WTC11 (cell line): ENCODE measurements at places on chromosomes 7 and 10. TPM values are rescaled to one million over a fixed set of nuclear protein-coding genes. Genes with fewer than 3 reads are reported as not detected.

DNA sequence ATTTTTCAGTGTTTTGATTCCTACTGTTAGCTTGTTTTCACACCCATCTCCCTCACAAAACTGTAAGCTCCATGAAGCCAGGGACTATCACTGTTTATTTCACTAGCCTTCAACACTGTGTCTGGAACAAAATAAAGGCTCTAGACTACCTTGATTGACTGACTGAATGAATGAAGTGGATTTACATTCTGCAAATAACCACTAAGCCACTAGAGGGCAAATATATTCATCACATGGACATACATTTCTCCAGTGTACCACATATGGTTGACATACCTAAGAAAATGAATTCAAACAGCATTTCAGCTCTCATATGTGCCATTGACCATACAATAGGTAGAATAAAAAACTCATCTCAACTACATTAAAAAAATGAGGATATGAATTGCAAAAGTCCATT lies 185.9 kb downstream of the RAB11FIP2 start:
- H3K36me3 ChIP-seq, result no peaks in the 10 kb centered on the region
- no peak for DNase-seq
- H3K4me3 ChIP-seq, result no peak overlapping the region
- H3K27ac ChIP-seq, result no peak overlapping the region

GRCh38 chr7:101814081-101814990 lies 3.1 kb upstream of the CUX1 start:
- peak; percentile 65 for DNase-seq
- no peaks in the 10 kb centered on the region for H3K36me3 ChIP-seq
- H3K27ac ChIP-seq, result 0 out of 2 replicates have a peak overlapping the region, but pooled peaks have one; percentile 3
- H3K4me3 ChIP-seq, result peak overlapping the region; percentile 70

DNA sequence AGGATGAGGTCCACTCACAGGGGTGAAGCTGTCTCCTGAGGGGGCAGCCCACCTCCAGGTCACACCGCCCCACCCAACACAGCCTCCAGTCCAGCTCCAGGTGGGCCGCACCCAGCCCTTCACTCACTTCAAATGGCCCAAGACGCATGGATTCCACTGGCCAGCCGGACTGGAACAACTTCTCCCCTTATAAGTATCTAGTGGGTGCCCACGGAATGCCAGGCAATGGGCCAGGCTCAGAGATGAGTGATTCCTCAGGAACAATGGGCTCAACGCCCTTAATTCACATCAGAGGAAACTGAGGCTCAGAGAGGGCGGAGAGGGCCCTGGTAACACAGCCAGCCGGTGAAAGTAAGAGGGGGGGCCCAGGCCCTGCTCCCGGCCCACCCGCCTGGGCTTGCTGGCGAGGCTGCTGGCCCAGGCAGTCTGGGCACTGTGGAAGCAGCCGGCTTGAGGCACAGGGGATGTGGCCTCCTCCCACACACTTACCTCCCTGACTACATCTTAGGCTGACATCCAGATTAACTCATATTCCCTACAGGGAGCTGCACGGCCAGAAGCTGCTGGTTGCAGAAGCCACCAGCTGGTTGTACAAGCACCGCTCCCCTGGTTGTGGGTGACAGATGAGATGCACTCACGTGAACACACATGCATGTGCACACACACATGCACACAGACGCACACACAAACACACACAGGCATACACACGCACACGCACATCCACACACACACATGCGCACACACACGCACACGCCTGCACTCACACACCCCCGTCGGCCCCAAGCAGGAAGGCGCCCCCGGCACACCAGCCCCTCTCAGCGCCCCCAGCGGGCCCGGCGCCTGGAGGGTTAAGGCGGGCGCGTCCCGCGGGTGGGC lies 1.0 kb upstream of the FAM20C start:
- peaks cover 11% of the 10 kb centered on the region for H3K36me3 ChIP-seq
- H3K4me1 ChIP-seq, result peaks cover 65% of the 10 kb centered on the region
- H3K4me3 ChIP-seq, result peak overlapping the region; percentile 80
- DNase-seq, result no peak
- peak overlapping the region; percentile 82 for H3K27ac ChIP-seq

DNA sequence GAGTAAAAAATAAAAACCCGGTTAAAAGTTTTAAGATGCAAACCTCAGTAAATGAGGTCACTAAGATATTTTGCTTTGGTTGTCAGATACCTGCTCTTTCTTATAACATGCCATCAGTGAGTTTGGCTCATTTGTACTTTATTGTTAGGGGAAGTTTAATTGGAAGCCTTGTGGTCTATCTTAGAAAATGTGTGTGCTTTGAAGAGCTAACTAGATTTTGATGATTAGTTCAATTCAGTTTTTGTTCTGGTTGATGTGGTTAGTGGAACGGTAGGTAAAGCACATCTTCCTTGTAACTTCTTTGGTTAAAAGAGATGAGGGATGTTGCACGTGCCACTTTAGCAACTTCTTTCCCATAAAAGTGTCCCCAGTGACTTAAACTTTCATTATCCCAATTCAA lies 353.4 kb upstream of the GALNT17 start:
- DNase-seq, result no peak
- no peaks in the 10 kb centered on the region for H3K27me3 ChIP-seq

DNA sequence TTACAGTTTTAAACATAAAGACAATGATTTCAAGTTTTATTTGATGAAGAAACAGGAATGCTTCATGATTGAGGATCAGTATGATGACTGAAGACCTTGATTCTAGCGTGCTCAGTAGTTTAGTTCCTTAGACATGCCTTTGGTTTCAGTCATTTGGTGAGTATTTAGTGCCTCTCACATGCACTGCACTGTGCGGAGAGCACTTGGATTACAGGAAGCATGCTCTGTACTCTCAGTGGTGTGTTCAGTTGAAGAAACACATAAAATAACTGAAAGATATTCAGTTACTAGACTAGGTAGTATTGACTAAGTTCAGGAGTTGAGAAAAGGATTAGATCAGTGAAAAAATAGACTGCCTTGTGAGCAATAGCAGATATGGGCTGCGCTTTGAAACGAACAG lies 25.5 kb downstream of the RBM17 start:
- no peak for DNase-seq
- H3K27me3 ChIP-seq, result no peaks in the 10 kb centered on the region
- H3K4me3 ChIP-seq, result no peak overlapping the region
- H3K36me3 ChIP-seq, result peaks cover 66% of the 10 kb centered on the region
- H3K4me1 ChIP-seq, result peaks cover 7% of the 10 kb centered on the region
- H3K27ac ChIP-seq, result no peak overlapping the region

GRCh38 chr10:123559823-123560092 lies 106.4 kb upstream of the GPR26 start:
- no peak for DNase-seq
- no peak overlapping the region for H3K27ac ChIP-seq
- H3K4me1 ChIP-seq, result peaks cover 11% of the 10 kb centered on the region
- H3K27me3 ChIP-seq, result peaks cover 3% of the 10 kb centered on the region; the same call in 1 of the 2 replicates

- no peak overlapping the region for H3K27ac ChIP-seq
- peak overlapping the region; percentile 82 for H3K4me3 ChIP-seq
- no peaks in the 10 kb centered on the region for H3K36me3 ChIP-seq
- peaks cover 10% of the 10 kb centered on the region for H3K4me1 ChIP-seq
These were observed 5.6 kb upstream of the DKK1 start for GRCh38 chr10:52308251-52309031.

GRCh38 chr7:128073671-128074310 lies 42.6 kb upstream of the LRRC4 start:
- no peak overlapping the region; the same call in 1 of the 2 replicates for H3K27ac ChIP-seq
- peaks cover 10% of the 10 kb centered on the region; the same call in 1 of the 2 replicates for H3K4me1 ChIP-seq
- DNase-seq, result no peak
- H3K27me3 ChIP-seq, result no peaks in the 10 kb centered on the region
- H3K4me3 ChIP-seq, result no peak overlapping the region
- no peaks in the 10 kb centered on the region for H3K36me3 ChIP-seq

GRCh38 chr10:89086801-89087521 lies 96.4 kb downstream of the FAS start:
- H3K4me3 ChIP-seq, result no peak overlapping the region
- peak; percentile 58 for DNase-seq
- no peaks in the 10 kb centered on the region for H3K27me3 ChIP-seq
- H3K4me1 ChIP-seq, result 0 out of 2 replicates have a peak, but pooled peaks cover 4% of the 10 kb centered on the region
- H3K36me3 ChIP-seq, result no peaks in the 10 kb centered on the region
- H3K27ac ChIP-seq, result no peak overlapping the region; the same call in 1 of the 2 replicates

DNA sequence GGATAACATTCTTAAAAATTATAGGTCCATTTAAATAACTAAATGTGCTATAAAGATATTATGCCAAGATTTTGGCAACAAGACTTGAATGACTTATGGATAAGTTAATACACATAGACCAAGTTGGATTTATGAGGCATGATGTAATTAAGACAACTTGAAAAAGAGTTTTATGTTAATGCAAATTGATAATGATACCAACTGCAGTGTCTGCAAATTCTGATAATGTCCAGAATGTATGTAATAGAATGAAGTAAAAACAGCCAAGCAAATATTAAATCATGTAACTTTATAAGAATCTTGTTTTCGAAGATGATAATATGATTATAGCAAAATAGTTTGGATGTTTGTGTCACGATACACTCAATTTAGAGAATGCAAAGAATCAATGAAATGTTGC lies 868.3 kb downstream of the DNAJB9 start:
- no peak overlapping the region for H3K4me3 ChIP-seq
- no peaks in the 10 kb centered on the region for H3K36me3 ChIP-seq
- H3K27ac ChIP-seq, result no peak overlapping the region
- DNase-seq, result no peak

- H3K36me3 ChIP-seq, result no peaks in the 10 kb centered on the region
- no peaks in the 10 kb centered on the region for H3K27me3 ChIP-seq
- no peak overlapping the region for H3K4me3 ChIP-seq
- no peak overlapping the region for H3K27ac ChIP-seq
- H3K4me1 ChIP-seq, result no peaks in the 10 kb centered on the region
These were observed 126.7 kb downstream of the CDCA7L start for GRCh38 chr7:21819048-21819447.

- no peak within 1 kb of the TSS for H3K4me3 ChIP-seq
- peaks cover 12% of the 10 kb centered on the region for H3K36me3 ChIP-seq
- H3K4me1 ChIP-seq, result peaks cover 6% of the 10 kb centered on the region
- DNase-seq, result no peak
These were observed at the start of gene CPA1 for GRCh38 chr7:130379921-130380860. CPA1 (plus strand) TSS chr7:130380494; CDS start chr7:130380521, 27 bp downstream.

GRCh38 chr10:130203626-130204025 lies 67.4 kb downstream of the GLRX3 start:
- H3K27me3 ChIP-seq, result no peaks in the 10 kb centered on the region; the same call in 1 of the 2 replicates
- H3K4me1 ChIP-seq, result no peaks in the 10 kb centered on the region
- H3K4me3 ChIP-seq, result no peak overlapping the region
- H3K36me3 ChIP-seq, result peaks cover 14% of the 10 kb centered on the region
- DNase-seq, result no peak

DNA sequence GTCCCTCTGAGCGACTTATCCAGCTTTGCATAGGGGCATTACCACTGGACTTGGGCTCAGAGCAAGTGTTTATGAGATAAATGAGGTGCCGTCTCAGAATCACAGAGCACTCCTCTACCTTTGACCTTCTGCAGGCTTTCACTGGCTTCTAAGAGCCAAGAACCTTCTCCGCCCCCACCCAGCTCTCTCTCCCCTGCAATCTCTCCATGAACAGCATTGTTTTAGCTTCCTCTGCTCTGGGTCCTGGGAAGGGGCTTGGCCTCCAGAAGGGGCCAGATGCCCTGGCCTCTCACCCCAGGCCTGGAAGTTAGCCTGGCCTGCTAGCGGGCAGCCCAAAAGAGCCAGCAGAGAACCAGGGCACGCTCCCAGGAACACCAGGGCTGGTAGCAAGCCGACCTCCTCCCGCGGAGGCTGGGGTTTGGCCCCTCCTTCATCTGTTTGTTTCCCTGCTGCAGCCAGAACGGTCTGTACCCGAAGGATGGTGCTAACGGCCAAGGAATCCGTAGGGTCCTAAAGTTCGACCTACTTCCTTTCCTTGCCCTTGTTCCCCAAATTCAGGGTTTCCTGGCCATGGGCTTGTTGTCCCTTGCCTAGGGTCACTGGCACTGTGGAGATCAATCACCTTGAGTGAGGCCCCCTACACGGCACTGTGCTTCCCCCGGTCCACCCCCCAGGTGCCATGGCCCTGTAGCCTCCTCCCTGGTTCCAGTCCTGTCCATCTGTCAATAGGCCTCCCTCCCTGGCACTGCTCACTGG lies 18.7 kb upstream of the DDIT4 start:
- H3K36me3 ChIP-seq, result no peaks in the 10 kb centered on the region
- peak overlapping the region; percentile 57 for H3K4me3 ChIP-seq
- no peaks in the 10 kb centered on the region for H3K27me3 ChIP-seq
- peak; percentile 78 for DNase-seq
- H3K4me1 ChIP-seq, result peaks cover 41% of the 10 kb centered on the region

- H3K4me1 ChIP-seq, result peaks cover 9% of the 10 kb centered on the region
- H3K36me3 ChIP-seq, result peaks cover 27% of the 10 kb centered on the region
- H3K27ac ChIP-seq, result no peak overlapping the region
- H3K27me3 ChIP-seq, result peaks cover 6% of the 10 kb centered on the region
These were observed 4.1 kb upstream of the GTPBP4 start for GRCh38 chr10:983971-984655.

- peak overlapping the region; percentile 79 for H3K27ac ChIP-seq
- H3K4me1 ChIP-seq, result peaks cover 37% of the 10 kb centered on the region
- DNase-seq, result peak; percentile 52
- H3K4me3 ChIP-seq, result no peak overlapping the region
- H3K36me3 ChIP-seq, result no peaks in the 10 kb centered on the region
- H3K27me3 ChIP-seq, result no peaks in the 10 kb centered on the region
These were observed 54.7 kb downstream of the STEAP1B start for GRCh38 chr7:22445140-22445743.

DNA sequence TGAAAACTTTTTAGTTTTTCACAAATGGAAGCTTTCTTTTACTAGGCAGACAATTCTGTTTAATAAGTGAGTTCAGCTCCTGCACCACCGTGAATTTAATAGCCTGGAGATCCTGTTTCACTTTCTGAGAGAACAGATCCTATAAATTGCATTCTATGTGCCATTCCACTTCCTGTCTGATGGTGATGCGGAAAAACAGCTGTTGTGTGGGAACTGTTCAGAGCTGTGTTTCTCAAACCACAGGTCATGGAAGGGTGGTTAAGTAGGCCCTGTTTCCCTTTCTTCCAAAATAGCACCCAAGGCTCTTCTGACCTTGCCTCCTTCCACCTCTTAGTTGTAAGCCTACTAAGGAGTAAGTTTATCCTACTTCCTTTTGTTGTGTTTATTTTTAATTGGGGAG lies 97.2 kb upstream of the DKK1 start:
- no peak overlapping the region for H3K4me3 ChIP-seq
- H3K36me3 ChIP-seq, result no peaks in the 10 kb centered on the region
- peaks cover 68% of the 10 kb centered on the region for H3K4me1 ChIP-seq
- no peaks in the 10 kb centered on the region for H3K27me3 ChIP-seq
- no peak overlapping the region for H3K27ac ChIP-seq

The IGFBP1 gene
- total RNA-seq, result 0.18 to 0.37 TPM in 2 of 3 replicates, not detected in the other

The LIPN gene
- not detected in 3 replicates for total RNA-seq

The HOXA5 gene
- 0.14 TPM in 1 of 3 replicates, not detected in the others for total RNA-seq

The COPS6 gene
- 118 to 124 TPM (median 119 TPM) in 3 replicates for total RNA-seq

The GPNMB gene
- 0.57 to 1.7 TPM (median 1.1 TPM) in 3 replicates for total RNA-seq

The WASHC2C gene
- total RNA-seq, result 24.8 to 28.5 TPM (median 25.0 TPM) in 3 replicates
